ENCODE measurements at places on chromosomes 13 and 19. TPM values are rescaled to one million over a fixed set of nuclear protein-coding genes. Genes with fewer than 3 reads are reported as not detected.

DNA sequence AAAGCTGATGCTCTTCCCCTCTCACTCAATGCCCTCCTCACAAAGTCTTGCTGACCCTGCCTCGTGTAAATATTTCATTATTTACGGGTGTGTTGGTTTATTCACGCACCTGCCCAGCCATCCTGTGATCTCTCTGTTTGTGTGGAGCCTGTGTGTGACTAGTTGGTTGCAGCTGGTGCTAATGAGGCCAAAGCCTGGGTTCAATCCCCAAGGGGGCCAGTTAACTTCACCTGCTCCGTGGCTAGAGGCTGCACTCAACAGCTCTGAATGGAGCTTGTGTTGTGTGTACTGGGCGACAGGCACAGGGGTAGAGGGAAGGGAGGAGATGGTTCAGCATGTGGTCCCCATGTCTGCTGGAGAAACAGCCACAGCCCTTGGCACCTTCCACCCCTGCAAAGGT lies 109.5 kb downstream of the DNAJC15 start:
- no peak for DNase-seq

DNA sequence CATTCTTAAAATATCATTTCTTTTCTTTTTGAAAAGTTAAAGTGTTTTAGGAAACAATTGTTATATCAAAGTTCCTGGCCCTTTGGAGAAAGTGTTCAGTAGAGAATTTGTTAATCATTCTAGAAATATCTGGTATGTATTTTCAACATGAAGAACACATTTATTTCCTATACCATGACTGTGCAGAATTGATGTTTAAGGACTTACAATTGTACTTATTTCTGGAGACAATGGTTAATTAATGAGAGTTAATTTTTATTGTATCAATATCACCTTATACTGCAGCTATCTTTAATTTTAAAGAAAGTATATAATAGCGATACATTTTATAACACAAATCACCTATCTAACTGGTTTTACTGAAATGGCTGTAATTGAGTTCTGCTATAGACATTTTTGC lies 95.3 kb downstream of the TEX29 start:
- DNase-seq, result no peak

DNA sequence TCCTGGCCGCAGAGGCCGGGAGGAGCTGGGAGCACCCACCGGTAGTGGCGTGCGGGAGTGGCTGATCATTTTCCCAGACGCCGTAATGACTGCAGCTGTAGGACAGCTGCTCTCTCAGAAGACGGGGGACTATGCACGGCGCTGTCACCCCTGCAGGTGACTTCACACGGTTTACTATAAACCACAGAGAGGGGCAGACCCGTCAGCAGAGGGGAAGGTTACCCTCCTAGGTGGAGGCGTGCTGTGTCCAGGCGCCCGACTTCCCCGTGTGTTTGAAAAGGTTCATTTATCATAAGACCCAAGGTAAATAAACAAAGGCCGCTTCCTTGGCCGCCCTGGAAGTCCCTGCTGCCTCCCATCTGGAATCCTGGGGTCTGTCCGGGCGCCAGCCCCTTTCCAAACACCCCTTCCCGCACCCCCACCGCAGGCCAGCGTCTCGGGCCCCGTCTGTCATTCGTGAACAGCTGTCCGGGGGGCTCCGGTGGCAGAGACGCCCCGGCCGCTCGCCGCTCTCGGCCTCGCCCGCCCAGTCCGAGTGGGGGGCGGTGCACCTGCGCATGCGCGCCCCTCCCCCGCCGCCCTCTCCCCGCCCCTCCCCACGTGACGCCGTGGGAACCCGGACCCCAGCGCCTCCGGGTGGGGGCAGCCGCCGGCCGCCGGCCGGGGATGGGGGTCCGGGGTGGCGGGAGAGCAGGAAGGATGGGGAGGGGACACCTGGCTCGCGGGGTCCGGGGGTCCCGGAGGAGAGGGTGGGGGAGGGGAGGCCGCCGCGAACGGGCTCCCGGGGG lies 915 bp downstream of the SHC2 start:
- DNase-seq, result no peak

DNA sequence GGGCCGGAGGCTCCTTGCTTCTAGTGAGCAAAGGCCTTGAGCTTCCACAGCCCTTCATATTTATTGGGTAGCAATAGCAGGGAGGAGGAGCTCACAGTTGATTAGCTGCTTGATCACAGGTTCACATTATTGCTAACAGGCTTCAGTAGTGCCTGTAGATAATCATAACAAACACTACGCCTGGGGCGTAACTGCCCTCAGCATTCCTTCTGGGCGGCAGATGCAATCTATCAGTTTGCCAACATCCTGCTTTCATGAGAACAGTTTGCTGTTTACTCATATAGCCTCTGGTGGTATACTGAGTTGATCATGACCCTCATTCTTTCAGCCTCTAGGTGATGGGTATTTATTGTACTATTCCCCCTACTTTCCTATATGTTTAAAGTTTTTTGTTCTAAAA lies 149.4 kb downstream of the B3GLCT start:
- no peak for DNase-seq

The LDLR gene
- 67.0 TPM for total RNA-seq

DNA sequence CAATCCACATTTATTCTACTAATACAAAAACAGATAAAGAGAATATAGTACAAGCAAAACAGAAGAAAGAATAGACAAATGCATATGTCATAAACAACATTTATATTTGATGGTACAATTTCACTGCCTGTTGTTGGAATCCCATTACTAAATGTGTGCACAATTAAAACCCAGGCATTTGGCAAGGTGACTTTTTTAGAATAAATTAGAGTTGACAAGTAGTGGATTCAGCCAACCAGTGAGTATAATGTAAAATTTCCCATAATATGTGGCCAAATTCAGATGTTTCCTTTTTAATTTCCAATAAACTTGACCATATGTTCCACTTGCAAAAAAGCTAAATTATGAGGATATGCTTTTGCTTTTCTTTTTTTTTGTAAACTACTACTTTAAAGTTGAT lies 1578.8 kb downstream of the OLFM4 start:
- no peak for DNase-seq

GRCh38 chr19:2089001-2089711 lies 7.0 kb downstream of the MOB3A start:
- no peak for DNase-seq
